ENCODE measurements at places on chromosomes 1 and 21. TPM values are rescaled to one million over a fixed set of nuclear protein-coding genes. Genes with fewer than 3 reads are reported as not detected.

C1QTNF12 gene
- 0.45 TPM for total RNA-seq

RIPK4 gene
- total RNA-seq: 10.0 TPM

MYOG gene
- total RNA-seq: not detected

LRIF1 gene
- 11.7 TPM for total RNA-seq

ATXN7L2 gene
- total RNA-seq: 1.0 TPM

RSPH1 gene
- total RNA-seq: not detected

PDZK1IP1 gene
- not detected for total RNA-seq

PLA2G2F gene
- not detected for total RNA-seq

BEND5 gene
- not detected for total RNA-seq

PCP4L1 gene
- total RNA-seq: not detected

KRTAP7-1 gene
- total RNA-seq: not detected

RGS13 gene
- total RNA-seq: not detected

ANGPTL7 gene
- not detected for total RNA-seq

LINGO4 gene
- not detected for total RNA-seq

USP21 gene
- 4.0 TPM for total RNA-seq

PDZK1 gene
- total RNA-seq: 0.19 TPM

ZNF362 gene
- total RNA-seq: 3.1 TPM

PLCH2 gene
- total RNA-seq: 0.09 TPM

NAV1 gene
- 51.8 TPM for total RNA-seq

GREM2 gene
- total RNA-seq: not detected

TPTE gene
- not detected for total RNA-seq
